ENCODE measurements at places on chromosomes 1 and 21. TPM values are rescaled to one million over a fixed set of nuclear protein-coding genes. Genes with fewer than 3 reads are reported as not detected.

DNA sequence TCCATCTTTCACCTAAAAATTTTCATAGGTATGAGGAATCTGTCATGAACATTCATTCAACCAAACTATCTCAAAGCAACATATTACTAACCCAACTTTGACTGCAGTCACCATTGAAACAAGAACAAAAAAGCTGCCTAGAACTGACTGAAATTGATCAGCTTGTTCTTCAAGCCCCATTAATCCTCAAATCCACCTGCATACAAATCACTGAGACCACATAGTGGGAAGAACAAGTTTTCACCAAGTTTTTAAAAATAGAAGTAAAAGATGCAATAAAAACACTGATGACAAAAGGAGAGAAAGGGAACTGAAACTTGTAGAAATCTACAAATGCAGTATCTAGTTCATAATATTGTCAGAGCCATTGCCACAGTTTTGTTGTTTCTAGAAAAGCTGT is 6.1 kb downstream of the SORT1 start:
- H3K27me3 ChIP-seq, result no peaks in the 10 kb centered on the region
- H3K4me1 ChIP-seq, result no peaks in the 10 kb centered on the region
- no peak overlapping the region for H3K4me3 ChIP-seq

- H3K27me3 ChIP-seq, result no peaks in the 10 kb centered on the region
- H3K4me1 ChIP-seq, result no peaks in the 10 kb centered on the region
- no peak overlapping the region for H3K4me3 ChIP-seq
- H3K36me3 ChIP-seq, result peaks cover 67% of the 10 kb centered on the region
- H3K27ac ChIP-seq, result no peak overlapping the region
These were observed 10.6 kb downstream of the PPP1R15B start for GRCh38 chr1:204400882-204401510.

DNA sequence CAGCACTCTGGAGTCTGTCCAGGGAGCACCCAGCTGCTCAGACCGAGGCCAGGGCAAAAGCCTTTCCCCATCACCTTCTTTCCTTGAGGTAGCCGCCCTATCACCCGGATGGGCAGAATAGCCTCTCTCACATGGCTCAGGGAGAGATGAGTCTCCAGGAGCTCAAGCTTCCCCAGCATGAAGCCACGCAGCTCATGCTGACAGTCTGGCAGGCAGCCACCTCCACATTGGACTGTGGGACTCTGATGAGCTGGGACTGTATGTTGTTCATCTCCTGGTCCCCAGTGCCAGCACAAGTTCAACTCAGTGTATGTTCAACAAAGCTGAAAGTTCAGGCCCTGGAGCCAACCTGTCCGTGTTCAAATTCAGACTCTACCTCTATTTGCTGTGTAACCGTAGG is 75.2 kb upstream of the ZC3H12A start:
- H3K27me3 ChIP-seq, result no peaks in the 10 kb centered on the region
- no peak overlapping the region for H3K27ac ChIP-seq
- no peaks in the 10 kb centered on the region for H3K36me3 ChIP-seq
- no peak overlapping the region for H3K4me3 ChIP-seq
- DNase-seq, result no peak
- H3K4me1 ChIP-seq, result no peaks in the 10 kb centered on the region

- no peak for DNase-seq
- no peaks in the 10 kb centered on the region for H3K36me3 ChIP-seq
- no peaks in the 10 kb centered on the region for H3K27me3 ChIP-seq
These were observed 7.0 kb downstream of the TMPRSS3 start for GRCh38 chr21:42388740-42389448.

- H3K36me3 ChIP-seq, result no peaks in the 10 kb centered on the region
- H3K4me1 ChIP-seq, result no peaks in the 10 kb centered on the region
- no peak overlapping the region for H3K4me3 ChIP-seq
- H3K27ac ChIP-seq, result no peak overlapping the region
- DNase-seq, result no peak
These were observed 35.8 kb downstream of the ACOT11 start for GRCh38 chr1:54583871-54584270.

GRCh38 chr1:211932933-211933254 is 102.3 kb upstream of the LPGAT1 start:
- no peak overlapping the region for H3K4me3 ChIP-seq
- no peak for DNase-seq
- no peaks in the 10 kb centered on the region for H3K27me3 ChIP-seq
- H3K27ac ChIP-seq, result no peak overlapping the region

DNA sequence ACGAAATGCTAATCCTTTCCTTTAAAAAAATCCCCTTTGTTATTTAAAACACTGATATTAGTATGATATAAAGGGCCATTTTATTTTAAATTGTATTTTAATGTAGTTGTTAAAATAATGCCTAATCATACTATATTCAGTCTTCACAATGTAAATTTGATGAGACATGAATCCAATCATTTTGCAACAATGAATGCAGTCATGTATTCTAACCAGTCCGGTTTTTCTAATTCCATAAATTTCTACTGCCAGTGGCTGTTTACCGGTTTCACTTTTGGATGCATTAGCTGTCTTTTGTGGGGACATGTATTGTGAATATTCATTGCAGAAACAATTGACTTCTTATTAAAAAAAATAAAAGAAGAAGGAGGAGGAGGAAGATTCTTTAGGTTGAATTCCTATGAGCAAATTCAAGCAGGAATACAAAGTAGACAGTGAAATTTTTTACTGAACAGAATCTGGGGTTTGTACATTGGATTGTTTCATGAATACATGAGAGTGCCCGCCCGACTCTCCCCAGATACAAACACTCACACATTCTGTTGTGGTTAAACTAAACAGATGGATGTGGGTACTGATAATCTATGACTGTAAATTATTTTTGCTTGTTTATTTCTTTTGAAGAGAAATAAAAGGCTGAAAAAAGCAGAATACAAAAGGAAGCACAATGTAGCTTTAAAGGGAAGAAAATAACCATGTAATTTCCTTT is 624.8 kb upstream of the PTBP2 start:
- no peak overlapping the region for H3K27ac ChIP-seq
- H3K36me3 ChIP-seq, result no peaks in the 10 kb centered on the region
- no peaks in the 10 kb centered on the region for H3K4me1 ChIP-seq
- no peak for DNase-seq

DNA sequence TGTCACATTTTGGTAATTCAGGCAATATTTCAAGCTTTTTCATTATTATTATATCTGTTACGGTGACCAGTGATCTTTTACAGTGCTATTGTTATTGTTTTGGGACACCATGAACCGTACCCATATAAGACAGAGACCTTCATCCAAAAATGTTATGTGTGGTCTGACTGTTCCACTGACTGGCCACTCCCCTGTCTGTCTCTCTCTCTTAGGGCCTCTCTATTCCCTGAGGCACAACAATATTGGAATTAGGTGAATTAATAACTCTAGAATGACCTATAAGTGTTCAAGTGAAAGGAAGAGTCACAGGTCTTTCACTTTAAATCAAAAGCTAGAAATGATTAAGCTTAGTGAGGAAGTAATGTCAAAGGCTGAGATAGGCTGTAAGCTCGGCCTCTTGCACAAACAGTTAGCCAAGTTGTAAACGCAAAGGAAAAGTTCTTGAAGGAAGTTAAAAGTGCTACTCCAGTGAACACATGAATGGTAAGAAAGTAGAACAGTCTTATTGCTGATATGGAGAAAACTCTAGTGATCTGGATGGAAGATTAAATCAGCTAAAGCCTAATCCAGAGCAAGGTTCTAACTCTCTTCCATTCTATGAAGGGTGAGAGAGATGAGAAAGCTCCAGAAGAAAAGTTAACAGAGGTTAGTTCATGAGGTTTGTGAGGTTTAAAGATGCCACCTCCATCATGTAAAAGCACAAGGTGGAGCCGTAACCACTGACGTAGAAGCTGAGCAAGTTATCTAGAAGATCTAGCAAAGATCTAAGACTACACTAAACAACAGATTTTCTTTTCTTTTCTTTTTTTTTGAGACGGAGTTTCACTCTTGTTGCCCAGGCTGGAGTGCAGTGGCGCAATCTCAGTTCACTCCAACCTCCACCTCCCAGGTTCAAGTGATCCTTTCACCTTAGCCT is 19.7 kb upstream of the DIPK1A start:
- peak overlapping the region; percentile 64 for H3K27ac ChIP-seq
- H3K27me3 ChIP-seq, result no peaks in the 10 kb centered on the region
- no peaks in the 10 kb centered on the region for H3K4me1 ChIP-seq
- no peaks in the 10 kb centered on the region for H3K36me3 ChIP-seq
- H3K4me3 ChIP-seq, result no peak overlapping the region

DNA sequence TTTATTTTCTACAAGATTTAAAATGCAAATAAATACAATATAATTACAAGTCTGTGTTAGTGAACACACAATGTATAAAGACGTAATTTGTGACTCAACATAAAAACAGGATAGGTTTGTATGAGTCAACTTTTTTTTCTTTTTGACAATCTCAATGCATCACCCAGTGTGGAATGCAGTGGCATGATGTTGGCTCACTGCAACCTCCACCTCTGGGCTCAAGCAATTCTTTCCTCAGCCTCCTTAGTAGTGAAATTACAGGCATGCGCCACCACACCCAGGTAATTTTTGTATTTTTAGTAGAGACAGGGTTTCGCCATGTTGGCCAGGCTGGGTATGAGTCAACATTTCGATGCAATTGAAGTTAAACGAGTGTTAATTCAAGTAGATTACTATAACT is 5.9 kb upstream of the SPRR2E start:
- DNase-seq, result no peak
- H3K36me3 ChIP-seq, result no peaks in the 10 kb centered on the region
- no peaks in the 10 kb centered on the region for H3K27me3 ChIP-seq
- H3K4me1 ChIP-seq, result no peaks in the 10 kb centered on the region
- no peak overlapping the region for H3K27ac ChIP-seq
- H3K4me3 ChIP-seq, result no peak overlapping the region

DNA sequence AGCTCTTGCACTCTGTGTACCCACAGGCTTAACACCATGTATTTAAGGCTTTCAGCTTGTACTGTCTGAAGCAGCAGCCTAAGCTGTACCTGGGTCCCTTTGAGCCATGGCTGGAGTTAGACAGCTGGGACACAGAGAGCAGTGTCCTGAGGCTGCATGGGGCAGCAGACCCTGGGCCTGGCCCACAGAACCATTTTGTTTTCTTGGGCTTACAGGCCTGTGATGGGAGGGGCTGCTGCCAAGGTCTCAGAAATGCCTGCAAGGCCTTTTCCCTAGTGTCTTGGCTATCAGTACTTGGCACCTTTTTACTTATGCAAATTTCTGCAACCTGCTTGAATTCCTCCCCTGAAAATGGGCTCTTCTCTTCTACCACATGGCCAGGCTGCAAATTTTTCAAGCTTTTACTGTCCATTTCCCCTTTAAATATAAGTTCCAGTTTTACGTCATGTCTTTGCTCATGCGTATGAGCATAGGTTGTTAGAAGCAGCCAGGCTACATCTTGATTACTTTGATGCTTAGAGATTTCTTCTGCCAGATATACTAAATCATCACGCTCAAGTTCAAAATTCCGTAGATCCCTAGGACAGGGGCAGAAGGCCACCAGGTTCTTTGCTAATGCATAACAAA is 143.9 kb downstream of the CLEC20A start:
- H3K36me3 ChIP-seq, result no peaks in the 10 kb centered on the region
- H3K4me1 ChIP-seq, result no peaks in the 10 kb centered on the region
- no peaks in the 10 kb centered on the region for H3K27me3 ChIP-seq
- H3K4me3 ChIP-seq, result no peak overlapping the region

- no peak overlapping the region for H3K4me3 ChIP-seq
- H3K36me3 ChIP-seq, result no peaks in the 10 kb centered on the region
- no peak overlapping the region for H3K27ac ChIP-seq
These were observed 21.9 kb downstream of the CDCA8 start for GRCh38 chr1:37714226-37714625.

DNA sequence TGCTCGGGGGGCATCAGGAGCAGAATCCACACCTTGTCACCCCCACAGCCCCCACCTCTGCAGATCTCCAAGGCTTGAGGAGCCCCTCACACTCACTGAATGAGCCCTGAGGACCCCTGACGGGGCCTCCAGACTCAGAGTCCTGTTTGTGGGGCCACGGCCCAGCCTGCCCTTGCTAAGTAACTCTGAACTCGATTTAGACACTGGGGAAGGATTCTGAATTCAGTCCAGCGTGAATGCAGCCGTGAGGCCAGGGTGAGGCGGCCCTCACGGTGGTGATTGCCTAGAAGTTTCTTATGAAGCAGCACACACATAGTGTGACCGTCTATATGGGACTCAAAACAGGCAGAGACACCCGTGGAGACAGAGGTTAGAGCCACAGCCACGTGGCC is 58.9 kb upstream of the ADARB1 start:
- H3K36me3 ChIP-seq, result no peaks in the 10 kb centered on the region
- no peak for DNase-seq
- no peaks in the 10 kb centered on the region for H3K27me3 ChIP-seq
- peaks cover 7% of the 10 kb centered on the region for H3K4me1 ChIP-seq
- no peak overlapping the region for H3K27ac ChIP-seq

- no peaks in the 10 kb centered on the region for H3K36me3 ChIP-seq
- DNase-seq, result no peak
- H3K27me3 ChIP-seq, result no peaks in the 10 kb centered on the region
- H3K27ac ChIP-seq, result no peak overlapping the region
- H3K4me1 ChIP-seq, result no peaks in the 10 kb centered on the region
These were observed 74.1 kb upstream of the ACTRT2 start for GRCh38 chr1:2946999-2947690.

Gene SPATA46
- total RNA-seq, result not detected

All from Peyer's patch (tissue), 4 donors.